ENCODE measurements at places on chromosomes 7 and 10.

- DNase-seq: no peak
These were observed 605.4 kb downstream of the INHBA start for GRCh38 chr7:41097501-41097900.

- peak; percentile 19 for DNase-seq
These were observed at the start of gene LRRTM3 for GRCh38 chr10:66925896-66926715. TSS of gene LRRTM3 (plus strand) at chr10:66926036.

DNA sequence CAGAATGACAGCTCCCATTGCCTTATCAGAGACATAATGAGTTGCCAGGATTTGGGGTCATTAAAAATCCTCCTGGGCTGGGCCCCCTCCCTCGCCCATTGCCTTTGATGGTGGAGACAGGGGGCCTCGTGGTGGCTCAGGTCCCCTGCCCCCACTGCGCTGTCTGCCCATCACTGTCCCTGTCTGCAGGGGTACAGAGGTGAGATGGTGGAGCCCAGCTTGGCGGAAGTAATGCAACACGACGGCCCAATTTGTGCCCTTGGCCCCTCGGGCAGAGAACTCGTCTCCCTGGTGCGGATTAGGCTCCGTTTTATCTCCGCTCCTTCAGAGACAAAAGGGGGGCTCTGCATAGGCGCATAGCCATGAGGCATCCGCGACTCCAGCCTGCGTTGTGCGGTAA lies 152.4 kb upstream of the UNC5B start:
- no peak for DNase-seq

DNA sequence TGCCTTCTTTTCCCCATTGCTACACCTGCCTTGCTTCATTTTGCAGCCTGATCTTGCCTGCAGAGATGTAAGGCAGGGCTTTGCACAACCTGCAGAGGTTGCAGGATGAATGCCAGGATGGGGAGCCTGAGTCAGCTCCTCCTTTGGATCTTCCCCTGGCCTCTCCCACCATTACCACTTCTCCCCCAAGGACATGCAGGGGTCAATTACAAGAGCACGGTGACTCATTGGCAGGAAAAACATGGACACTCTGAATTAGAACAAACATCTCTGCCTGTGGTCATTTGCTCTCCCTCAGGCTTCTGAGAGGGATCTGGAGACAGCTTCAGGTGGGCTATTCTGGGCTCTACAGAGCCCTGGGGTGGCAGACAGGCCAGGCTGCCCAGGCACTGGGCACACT lies 89.2 kb downstream of the HERPUD2 start:
- no peak for DNase-seq

DNA sequence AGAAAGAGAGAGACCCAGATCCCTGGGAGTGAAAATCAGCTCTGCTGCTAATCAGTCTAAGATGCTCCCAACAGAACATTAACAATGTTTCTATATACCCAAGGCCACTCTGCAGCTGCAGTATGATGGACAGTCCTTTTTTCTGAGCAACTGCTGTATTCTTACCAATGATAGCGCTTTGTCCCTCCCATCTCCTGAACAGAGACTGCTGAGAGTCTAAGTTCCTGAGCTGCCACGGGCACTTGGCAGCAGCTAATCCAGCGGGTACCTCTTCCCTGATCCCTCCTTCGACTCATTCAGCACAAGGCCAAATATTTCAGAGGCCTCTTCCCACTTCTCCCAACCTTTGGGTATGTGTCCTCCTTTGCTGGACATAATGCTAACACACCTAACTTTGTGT lies 7.7 kb downstream of the CPVL start:
- no peak for DNase-seq

GRCh38 chr10:24858288-24859270 lies 93.8 kb downstream of the PRTFDC1 start:
- no peak for DNase-seq

DNA sequence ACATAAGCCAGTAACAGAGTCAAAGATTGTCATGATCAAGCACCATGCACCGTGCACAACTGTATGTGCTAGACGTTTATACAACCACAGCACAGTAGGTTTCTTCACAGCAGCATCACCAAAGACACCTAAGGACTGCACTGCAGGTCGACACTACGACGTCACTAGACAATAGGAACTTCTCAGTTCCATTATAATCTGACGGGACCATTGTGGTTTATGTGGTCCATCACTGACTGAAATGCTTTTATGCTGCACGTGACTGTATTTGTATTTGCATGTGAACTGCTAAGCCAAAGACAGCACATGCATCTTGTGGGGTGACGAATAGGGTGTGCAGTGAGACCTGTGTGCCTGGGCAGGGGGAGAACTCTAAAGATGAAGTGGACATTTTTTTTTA lies 164.9 kb downstream of the PARD3 start:
- DNase-seq: no peak

GRCh38 chr10:26938578-26938977 lies 77.8 kb upstream of the ABI1 start:
- DNase-seq: no peak

GRCh38 chr7:152909683-152910544 lies 150.4 kb downstream of the ACTR3B start:
- DNase-seq: no peak

DNA sequence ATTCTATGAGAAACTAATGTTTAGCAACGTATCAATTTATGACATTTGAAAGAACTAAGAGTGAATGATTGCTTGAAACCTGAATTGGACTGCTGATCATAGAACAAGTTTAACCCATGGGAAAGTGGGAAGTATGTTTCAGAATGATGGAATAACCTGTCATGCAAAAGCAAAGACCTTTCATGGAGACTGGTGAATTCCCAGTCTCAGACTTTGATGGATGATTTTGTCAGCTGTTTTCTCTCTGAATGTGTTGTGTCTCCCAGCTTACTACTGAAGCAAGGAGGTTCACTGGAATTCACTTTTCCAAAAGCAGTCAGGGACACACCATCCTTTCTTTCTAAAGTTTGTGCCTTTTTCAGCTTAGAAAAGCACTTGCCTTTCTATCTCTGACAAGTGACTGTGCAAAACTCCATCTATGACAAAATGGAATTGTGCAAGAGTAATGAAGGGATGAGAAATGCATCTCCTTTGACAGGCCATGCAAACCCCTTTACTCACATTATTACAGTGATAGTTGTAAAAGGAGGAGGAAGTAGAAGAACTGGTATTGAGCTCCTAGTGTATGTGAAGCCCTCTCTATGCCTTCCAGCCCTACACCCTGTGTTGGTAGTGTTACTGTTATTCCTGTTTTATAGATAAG lies 176.1 kb downstream of the PRKG1 start:
- DNase-seq: no peak

DNA sequence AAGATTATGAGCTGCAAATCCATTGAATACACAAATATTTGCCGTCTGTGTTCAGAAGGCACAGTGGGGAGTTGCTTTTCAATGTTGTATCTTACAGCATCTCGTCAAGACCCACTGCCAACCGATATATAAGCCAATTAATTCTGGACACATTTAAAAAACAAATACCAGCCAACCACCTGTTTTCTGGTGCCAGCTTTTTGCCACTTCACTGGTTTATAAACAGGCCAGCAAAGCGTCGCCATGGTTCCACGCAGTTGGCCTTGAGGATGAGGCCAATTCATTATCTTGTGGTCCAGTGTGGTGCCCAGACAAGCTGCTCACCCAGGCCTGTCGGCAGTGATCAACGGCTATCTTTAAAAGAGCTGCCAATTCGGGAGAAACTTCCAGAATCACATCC lies 321.0 kb downstream of the TCERG1L start:
- no peak for DNase-seq

DNA sequence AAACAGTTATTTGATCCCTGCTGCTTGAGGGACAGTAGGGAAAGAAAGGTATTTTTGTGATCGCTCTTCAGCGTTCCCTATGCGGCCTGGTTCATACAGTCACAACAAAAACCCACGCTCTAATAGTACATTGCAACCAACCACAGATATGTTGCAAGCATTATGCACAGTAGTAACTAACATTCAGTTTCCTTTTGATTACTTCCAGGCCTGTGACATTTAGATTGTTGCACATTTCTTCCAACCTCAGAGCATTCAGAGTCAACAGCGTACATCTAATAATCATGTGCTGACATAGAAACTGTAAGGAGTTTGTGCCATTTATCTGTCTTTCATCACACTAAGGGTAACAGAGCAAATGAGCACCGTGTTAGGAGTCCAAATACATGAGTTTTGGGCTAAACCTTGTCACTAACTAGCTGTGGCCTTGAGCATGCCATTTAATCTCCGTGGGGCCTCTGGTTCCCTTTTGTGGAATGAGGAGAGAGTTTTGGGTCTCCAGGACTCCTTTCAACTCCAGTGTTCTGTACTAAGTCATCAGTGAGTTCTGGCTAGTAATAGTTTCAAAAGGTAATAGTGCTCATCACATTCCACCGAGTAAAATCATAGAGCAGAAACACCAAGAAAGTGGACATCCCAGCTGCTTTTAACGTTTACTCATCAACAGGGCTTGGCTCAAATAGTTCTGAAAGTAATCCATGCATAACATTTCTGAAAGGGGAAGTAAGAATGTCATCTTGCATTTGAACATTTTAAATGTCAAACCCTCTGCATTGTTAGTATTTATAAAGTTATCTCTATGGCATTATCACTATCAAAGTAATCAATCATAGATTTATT lies 99.0 kb upstream of the FZD1 start:
- DNase-seq: no peak

- DNase-seq: no peak
These were observed 178.0 kb upstream of the FZD1 start for GRCh38 chr7:91086200-91086599.

DNA sequence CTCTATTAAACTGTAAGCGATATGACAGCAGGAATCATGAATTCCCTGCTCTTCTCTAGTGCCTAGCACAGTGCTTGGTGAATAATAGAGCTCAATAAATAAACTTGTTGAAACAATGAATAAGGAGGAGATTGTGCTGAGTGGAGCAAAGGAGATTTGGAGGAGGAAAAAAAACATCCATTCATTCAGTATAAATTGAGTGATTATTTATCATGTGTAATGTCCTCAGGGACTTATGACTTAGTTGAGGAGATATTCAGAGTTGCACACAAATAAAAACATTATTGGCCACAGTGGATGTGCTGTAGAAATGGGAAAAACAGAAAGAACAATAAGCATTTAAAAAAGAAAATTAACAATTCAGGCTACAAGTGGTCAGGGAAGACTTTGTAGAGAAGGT lies 125.7 kb downstream of the FOXP2 start:
- DNase-seq: no peak

GRCh38 chr7:92641921-92642511 lies 51.8 kb upstream of the FAM133B start:
- DNase-seq: peak; percentile 69

DNA sequence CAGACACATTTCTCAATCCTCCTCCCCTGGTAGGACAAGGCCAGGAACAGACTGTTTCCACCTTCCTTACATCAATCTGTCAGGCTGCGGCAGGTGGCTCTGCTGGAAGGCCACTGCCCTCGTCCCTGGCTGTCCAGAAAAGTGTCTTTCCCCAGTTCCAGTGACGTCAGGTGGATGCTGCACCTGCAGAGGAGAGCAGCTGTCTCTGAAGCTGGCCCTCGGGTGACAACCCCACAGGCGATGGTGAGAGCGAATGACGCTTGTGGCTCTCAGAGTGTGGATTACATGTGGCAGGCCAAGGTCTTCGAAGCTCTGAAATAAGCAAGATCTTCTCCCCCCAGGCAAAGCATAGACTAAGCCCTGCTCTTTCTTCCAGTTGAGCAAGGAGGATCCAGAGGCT lies 146.9 kb upstream of the RET start:
- no peak for DNase-seq

DNA sequence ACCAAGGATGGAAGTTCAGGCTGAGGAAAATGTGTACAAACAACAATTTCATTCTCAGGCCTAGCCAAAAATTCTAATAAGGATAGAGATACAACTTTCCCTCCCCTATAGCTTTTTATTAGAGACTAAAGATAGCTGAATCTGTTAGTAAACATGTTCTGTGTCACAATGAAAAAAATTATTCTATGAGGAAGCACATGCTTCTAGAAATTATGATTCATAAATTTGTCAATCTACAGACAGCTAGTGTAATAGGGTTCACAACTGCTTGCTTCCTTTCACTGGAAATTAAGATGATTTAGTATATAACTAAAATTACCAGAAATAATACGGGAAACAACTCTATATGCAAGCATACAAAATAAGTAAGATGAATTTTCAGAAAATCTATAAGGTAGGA lies 56.6 kb downstream of the CCDC3 start:
- no peak for DNase-seq

GRCh38 chr7:92336662-92337340 lies 91.0 kb downstream of the ANKIB1 start:
- no peak for DNase-seq

DNA sequence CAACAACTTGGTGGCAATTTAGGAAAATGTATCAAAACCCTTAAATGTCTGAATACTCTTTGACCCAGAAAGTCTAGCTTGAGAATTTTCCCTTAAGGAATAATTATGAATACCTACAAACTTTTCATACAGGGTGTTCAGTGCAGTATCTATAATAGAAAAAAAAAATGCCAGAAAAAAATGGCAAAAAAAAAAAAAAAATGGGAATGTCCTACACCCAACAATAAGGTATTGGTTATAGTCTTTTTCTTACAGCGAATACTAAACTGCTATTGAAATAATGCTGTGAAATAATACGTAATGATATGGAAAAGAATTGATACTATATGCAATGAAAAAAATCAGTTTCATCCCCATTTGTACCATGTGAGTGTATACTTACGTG lies 44.3 kb downstream of the ZNF800 start:
- no peak for DNase-seq

DNA sequence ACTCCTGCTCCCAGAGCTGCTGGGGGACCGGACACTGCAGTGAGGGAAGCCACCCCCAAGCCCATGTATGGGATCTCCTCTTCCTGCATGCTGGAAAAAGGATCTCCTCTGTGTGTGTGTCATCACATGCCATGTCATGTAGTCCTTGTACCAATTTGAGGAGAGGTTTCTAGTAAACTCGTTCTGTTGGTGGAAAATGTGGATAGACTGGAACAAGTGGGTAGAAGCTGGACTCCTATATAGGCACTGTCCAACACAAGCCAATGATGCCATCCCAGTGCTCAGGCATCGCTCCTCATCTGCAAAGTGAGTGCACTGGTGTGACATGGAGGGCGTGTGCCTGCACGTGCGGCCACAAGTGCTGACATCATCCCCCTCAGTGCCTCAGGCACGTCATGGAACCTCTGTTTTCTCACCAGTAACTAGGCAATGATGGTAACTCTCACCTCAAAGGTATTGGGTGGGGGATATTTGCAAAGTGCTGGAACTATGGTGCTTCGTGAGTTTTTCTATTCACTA lies 19.3 kb downstream of the MYO1G start:
- peak; percentile 65 for DNase-seq

DNA sequence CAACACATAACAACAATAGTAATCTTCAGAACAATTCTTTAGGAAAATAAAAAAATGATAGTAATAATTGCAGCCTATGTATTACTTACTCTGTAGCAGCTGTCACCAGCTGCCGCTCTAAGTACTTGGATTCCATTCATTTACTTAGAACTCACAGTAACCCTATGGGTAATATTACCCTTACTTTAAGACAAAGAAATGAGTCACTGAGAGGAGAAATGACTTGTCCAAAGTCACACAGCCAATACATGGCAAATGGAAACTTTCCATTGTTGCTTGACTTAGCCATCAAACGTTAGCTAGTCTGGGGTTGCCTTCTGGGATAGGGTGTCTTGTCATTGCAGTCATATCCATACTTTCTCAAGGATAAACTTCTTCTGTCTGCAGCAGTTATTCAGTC lies 3.6 kb downstream of the CCNY start:
- DNase-seq: no peak

GRCh38 chr10:63133821-63134557 lies 861 bp downstream of the NRBF2 start:
- DNase-seq: no peak

- DNase-seq: no peak
These were observed 1.8 kb downstream of the GDI2 start for GRCh38 chr10:5811387-5811821.

- DNase-seq: no peak
These were observed 187.7 kb downstream of the PTPN20 start for GRCh38 chr10:47098964-47099363.

Measured in activated CD4-positive, alpha-beta T cell treated with anti-CD3 and anti-CD28 coated beads, Interleukin-2, amount 50 U/mL, for 48 hours (primary cell).